Right renal cortex interstitium (tissue), 3 donors: ENCODE measurements at places on chromosomes 3 and 15. TPM values are rescaled to one million over a fixed set of nuclear protein-coding genes. Genes with fewer than 3 reads are reported as not detected.

Gene ZNF660
- polyA plus RNA-seq = 9.7 TPM

DNA sequence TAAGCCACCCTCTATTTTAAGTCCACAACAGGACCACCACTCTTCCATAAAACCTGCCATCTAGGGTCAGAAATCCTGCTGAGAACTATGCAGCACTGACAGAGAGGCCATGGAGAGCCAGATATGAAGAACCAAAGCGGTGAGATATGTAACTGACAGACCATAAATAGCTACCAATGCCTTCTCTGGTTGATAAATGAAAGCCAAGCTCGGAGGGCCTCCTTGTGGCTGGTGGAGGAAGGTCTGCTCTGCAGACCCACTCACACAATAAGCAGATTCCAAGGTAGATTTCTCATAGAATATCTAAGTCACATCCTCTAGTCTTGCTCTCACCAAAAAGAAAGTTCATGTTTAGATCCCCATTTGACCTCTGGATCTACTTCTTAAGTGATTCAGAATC lies 38.9 kb downstream of the RYK start:
- DNase-seq = no peak

GRCh38 chr3:52290596-52291507 lies 3.2 kb downstream of the GLYCTK start:
- no peak for DNase-seq

Gene UROC1
- 0.04 TPM for polyA plus RNA-seq

Gene RCCD1
- 16.0 TPM for polyA plus RNA-seq

Gene BDH1
- polyA plus RNA-seq = 39.9 TPM

GRCh38 chr15:62934236-62934971 lies 108.1 kb upstream of the TPM1 start:
- no peak for DNase-seq

GRCh38 chr15:28098766-28099554 lies at the start of gene OCA2:
OCA2 (minus strand) TSS chr15:28099315; CDS start chr15:28081874, 17,441 bp downstream.
- DNase-seq = no peak

Gene ADAMTS17
- 2.1 TPM for polyA plus RNA-seq

- DNase-seq = no peak
Observed at GRCh38 chr15:50500352-50500751, 46.1 kb downstream of the USP50 start.

GRCh38 chr15:89845305-89845893 lies 30.7 kb upstream of the ANPEP start:
- DNase-seq = no peak

DNA sequence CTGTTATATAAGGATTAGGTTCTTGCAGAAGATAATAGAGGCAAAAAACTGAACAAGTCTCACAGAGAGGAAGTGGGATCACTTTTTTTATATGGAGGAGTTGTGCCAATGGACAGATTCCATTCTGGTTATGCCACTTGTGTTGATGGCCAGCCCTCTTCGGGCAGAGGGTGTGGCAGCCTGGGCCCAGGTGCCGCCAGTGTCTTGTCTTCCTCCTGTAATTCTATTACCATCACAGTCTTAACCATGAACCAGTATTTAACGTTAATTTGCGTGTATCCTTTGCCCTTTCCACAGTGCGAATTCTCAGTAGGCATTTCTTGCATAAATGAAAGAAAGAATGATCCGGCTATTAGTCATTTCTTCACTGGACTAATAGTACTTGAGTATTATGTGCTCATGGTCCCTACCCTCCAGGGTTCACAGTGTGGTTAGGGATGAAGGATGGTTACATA lies 7.0 kb upstream of the USP4 start:
- DNase-seq = no peak

- no peak for DNase-seq
Observed at GRCh38 chr15:61253186-61253585, 24.1 kb upstream of the RORA start.

- DNase-seq = no peak
Observed at GRCh38 chr3:40951636-40952035, 247.7 kb upstream of the CTNNB1 start.

Gene CAV3
- polyA plus RNA-seq = 0.57 TPM

- DNase-seq = no peak
Observed at GRCh38 chr3:21462141-21462540, 288.9 kb downstream of the ZNF385D start.

DNA sequence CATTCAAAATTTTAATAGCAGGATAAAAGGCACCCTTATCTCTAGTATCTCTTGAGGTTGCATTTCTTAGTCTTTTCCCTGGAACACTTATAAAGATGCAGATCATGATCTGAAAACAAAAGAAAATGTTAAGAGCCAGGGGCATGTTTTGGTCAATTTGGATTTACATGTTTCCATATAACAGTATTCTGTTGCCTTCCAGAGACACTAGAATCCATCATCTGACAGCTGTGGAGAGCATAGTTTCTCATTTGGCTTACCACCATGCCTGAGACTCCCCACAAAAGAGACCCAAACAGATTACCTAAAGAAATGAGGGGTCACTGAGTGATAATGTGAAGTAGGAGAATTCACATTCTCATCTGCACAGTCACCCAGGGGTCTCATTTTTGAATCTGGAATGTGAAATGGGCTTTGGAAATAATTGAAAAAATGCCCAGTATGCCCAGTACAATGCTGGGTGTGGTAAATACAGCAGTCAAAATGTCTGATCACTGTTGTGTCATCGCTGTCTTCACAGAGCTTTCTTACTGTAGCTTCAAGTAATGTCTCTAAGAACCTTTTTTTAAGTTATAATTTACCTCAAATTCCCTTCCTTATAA lies 79.9 kb upstream of the ZBTB20 start:
- no peak for DNase-seq

Gene SLC22A14
- polyA plus RNA-seq = 0.30 TPM

- no peak for DNase-seq
Observed at GRCh38 chr3:146781606-146782005, 176.5 kb upstream of the PLSCR5 start.

GRCh38 chr3:66723231-66723630 lies 222.4 kb upstream of the LRIG1 start:
- no peak for DNase-seq

- no peak for DNase-seq
Observed at GRCh38 chr3:181716966-181717365, 5.2 kb downstream of the SOX2 start.

GRCh38 chr15:89662893-89663626 lies 7.8 kb upstream of the KIF7 start:
- no peak for DNase-seq

Gene TBL1XR1
- 138 TPM for polyA plus RNA-seq

DNA sequence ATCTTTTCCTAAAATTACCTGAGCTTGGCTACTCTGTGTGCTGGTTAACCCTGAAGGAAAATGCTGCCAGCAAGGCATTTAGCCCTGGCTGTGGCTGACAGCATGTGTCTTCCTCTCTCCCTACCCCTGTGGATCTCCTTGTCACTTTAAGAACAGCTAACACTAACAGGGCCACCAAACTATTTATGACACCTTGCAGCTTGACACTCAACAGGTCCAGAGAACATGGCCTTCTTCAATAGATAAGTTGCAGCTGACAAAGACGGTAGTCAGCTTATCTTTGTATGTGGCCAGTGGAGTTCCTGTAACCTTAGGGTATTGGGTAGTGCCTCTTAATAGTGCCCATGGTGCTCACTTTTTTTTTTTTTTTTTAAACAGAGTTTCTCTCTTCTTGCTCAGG lies 32.0 kb upstream of the COPB2 start:
- DNase-seq = no peak

GRCh38 chr3:15903164-15903563 lies 105.4 kb upstream of the ANKRD28 start:
- no peak for DNase-seq

DNA sequence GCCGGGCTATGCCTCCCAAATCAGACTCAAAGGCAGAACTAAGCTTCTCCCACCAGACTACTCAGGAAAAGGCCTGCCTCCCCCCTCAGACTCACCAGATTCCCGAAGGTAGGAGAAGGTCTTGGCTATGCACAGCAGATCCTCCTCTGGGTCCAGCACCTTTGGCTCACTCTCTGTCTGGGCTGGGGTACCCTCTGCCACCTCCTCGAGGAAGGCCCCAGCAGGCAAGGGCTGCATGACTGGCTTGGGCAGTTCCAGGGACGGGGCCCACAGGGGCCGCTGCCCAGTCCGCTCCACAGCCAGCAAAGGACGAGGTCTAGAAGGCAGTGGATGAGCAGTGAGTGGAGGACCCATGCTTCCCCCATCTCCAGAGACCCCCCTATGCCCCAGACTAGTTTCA lies 3.3 kb downstream of the CISH start:
- no peak for DNase-seq

- DNase-seq = no peak
Observed at GRCh38 chr15:62896380-62896866, 146.1 kb upstream of the TPM1 start.

Gene TGM4
- polyA plus RNA-seq = 0.11 TPM

DNA sequence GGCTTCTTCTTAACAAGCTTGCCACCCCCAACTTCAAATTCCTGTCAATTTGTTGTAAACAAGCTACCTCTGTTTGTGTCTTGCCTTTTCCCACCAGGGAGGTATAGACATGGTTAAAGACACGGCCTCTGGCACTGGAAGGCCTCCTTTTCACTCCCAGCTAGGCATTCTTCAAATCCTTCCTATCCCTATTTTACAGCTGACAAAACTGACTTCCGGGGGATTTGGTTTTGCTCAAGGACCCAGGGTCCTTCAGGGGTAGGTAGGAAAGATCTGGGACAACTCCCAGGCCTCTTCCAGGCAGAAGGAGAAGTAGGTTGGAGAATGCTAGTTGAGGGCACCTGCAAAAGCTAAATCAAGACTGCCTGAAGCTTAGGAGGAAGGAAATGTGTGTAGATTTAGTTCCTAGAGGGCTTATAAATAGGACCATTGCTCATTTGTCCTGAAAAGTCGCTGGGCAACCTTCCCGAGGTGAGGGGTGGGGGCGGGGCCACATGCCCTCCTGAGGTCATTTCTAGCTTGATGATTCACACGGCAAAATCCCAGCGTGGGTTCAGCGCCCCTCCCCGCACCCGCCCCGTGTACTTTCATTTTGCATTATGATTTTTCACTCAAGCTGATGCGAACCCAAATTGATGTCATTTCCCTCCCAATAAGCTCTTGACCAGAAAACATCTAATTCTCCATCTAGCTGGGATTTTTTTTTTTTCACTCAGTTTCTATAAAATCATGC lies 365.5 kb downstream of the SHQ1 start:
- DNase-seq = no peak

Gene CX3CR1
- 4.9 TPM for polyA plus RNA-seq

- DNase-seq = no peak
Observed at GRCh38 chr3:189053322-189053721, 118.4 kb upstream of the TPRG1 start.

GRCh38 chr3:121430664-121431215 lies 115.0 kb downstream of the POLQ start:
- DNase-seq = no peak

- DNase-seq = no peak
Observed at GRCh38 chr15:67188551-67189218, 65.8 kb downstream of the AAGAB start.

GRCh38 chr3:9810433-9810770 lies 340 bp downstream of the TTLL3 start:
- DNase-seq = no peak

Gene P2RY12
- polyA plus RNA-seq = 1.1 TPM

Gene ITIH4
- 4.3 TPM for polyA plus RNA-seq

GRCh38 chr15:56736308-56736707 lies 3.0 kb upstream of the ZNF280D start:
- DNase-seq = no peak

DNA sequence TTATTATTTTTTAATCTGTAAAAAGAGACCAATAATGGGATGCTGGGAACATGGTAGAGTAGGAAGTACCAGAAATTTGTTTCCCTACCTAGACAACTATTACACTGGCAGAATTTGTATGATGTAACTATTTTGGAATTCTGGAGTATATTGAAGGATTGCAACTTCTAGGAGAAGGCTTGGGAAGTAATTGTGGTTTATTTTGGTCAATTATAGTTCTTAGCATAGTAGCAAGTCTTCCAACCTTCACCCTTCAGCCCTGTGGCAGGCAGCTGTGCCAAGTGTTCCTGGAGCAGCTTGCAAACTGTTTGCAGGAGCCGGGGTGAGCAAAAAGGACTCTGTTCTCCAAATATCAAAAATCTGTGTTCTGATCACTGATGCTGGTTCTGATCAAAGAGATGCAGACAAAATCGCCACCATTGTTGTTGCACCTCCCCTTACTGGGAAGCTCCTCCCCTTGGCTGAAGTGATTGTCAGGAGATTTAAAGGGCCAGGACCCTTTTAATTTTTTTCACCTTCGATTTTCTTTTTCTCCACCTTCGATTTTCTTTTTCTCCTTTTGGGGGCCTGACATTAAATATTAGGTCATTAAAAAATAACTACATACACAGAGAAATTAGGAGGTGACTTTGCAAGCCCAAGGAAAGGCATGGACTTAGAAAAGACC lies 363.3 kb downstream of the SLC9A9 start:
- no peak for DNase-seq

DNA sequence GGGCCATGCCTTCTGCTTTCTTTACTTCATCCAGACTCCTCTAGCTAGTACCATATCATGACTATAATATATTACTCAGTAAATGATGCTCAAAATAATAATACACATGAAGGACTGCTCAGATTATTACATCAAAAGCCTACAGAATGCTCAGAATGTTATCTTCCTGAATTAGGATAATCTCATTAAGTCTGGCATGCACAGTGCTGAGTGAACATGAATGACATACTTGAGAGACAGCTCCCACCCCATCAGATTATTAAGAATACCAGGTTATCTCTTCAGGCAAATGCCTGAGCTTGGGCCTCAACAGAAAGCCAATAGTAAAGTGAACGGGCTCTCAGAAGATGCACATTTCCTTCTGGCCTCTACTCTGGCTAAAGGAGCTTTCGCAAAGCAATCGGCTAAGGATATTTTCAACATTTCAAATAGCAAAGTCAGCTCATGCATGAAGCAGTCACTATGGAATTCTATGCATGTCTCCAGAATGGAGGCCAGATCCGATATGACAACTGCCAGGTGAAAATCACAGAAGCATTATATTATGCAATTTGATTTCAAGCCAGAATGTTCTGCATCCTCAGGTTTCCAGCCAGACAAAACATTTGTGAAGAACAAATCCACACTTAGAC lies 122.6 kb downstream of the KCNMB2 start:
- DNase-seq = no peak

DNA sequence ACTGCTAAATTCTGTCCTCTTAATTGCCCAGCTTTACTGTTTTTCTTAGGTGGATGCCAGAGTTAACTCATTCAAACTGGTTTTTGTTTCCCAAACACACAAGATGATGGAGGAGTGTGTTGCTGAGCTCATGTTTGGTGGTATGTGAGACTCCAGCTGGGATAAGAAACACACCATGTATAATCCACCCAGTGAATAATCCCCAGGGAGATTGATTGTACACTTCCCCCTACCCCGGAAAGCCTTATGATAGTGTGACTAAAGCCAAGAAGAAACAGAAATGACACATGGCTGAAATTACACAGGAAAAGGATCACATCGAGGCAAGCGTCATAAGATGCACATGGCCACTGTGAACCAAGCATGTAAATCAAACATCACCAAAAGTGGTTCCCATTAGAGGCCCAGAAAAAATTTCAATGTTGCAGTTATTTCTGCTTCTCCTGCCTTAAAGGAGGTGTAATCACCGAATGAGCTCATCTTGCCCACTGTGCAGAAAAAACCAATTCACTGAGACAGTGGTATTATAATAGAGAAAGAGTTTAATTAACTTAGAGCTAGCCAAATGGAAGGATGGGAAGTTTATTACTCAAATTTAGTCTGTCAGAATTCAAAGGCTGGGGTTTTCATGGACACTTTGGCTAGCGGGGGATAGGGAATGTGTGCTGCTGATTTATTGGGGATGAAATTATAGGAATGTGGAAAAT lies 56.7 kb upstream of the MAGI1 start:
- no peak for DNase-seq
